ENCODE measurements at places on chromosomes 7 and 10.

DNA sequence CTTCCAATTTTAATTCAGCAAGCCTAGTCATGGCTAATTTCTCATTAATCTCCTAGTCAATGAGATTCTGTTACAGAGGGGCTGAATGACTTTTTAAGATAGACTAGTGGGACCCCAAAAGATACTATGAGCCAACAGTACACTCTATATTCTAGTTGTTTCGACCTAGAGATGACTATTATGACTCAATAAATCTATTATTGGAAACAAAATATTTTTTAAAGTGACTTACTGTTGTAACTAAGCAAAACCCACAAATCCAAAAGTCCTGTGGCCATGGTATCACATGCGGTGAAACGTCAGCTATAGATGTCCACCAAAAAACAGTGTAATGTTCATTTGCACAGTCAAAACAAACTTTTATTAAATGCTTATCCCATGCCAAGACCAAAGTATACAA lies 95.3 kb upstream of the ADO start:
- DNase-seq = no peak

GRCh38 chr10:78035025-78035424 lies 1.4 kb downstream of the RPS24 start:
- no peak for DNase-seq

DNA sequence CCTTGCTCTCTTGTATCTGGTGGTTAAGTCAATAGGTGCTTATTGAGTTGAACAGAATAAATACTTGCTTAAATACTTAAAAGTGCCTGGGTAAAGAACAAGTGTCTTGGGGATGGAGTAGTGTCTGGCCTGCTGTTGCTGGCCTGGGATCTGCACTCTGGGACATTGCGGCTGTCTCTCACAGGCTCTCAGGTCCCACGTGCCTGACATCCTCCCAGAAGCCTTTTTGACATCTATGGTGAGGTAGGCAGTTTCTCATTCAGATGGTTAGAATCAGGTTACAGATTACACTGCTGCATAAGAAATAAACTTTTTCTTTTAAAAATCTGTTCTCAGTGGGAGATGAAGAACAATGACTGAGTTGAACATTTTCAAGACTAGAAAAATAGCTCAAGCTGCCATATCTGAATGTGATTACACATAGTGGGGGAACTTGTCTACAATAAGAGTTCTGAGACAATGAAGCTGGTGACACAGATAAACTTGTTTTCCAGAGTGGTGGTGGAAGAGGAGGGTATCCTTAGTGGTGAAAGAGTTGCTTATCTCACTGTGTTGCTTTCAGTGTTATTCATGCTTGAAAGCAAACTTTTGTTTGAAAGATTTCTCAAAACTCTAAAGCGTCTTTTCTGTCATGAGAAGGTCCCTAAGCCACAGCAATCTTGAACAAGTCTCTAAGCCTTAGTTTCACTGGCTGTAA lies 9.7 kb downstream of the SORCS3 start:
- DNase-seq = no peak

DNA sequence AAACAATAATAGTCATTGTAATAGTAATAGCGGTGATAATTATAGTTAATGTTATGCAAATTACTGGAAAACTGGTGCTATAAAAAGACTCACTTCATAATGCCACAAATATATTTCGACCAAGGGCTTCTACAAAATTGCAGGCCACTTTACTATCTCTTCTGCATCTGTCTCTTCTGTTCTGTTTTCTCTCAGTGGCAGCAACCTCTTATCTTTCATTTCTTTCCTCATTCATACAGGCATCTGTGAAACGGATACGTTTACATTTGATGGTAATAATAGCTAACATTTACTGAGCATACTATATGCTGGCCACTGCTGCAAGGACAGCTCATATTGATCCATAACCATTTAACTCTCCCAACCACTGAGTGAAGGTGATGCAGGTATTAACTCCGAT lies 537.4 kb upstream of the PFKP start:
- DNase-seq = no peak

GRCh38 chr7:116679500-116679899 lies 7.5 kb downstream of the MET start:
- DNase-seq = no peak
